Heart left ventricle (tissue), 16 donors: ENCODE measurements at places on chromosomes 12 and 14. TPM values are rescaled to one million over a fixed set of nuclear protein-coding genes. Genes with fewer than 3 reads are reported as not detected.

Gene CACNA1C
- 135 TPM for total RNA-seq

Gene NR4A1
- total RNA-seq, result 30.3 TPM

Gene LRRC9
- not detected for total RNA-seq

Gene EAPP
- 21.6 TPM for total RNA-seq

Gene PRIMA1
- total RNA-seq, result 4.6 TPM

Gene DPPA3
- not detected for total RNA-seq

- no peak for DNase-seq
Measured at GRCh38 chr14:24238527-24239037, 3.8 kb downstream of the TINF2 start.

GRCh38 chr12:114918535-114919233 lies 234.7 kb upstream of the TBX3 start:
- DNase-seq, result no peak

DNA sequence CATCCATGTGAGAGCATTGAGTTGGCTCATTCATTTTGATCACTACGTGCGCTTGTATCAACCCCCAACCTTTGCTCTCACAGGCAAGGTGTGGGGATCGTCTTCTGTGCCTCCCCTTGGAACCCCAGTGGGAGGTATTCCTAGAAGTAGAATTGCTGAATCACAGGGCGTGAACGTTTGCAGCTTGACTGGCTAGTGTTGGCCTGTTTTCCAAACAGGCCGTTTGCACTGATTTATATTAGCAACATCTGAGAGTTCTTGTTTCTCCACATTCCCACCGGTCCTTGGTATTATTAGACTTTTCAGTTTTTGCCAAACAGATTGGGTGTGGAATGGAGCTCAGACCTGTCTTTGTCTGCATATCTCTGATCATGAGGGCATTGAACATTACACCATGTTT lies 288.6 kb upstream of the PWP1 start:
- no peak for DNase-seq

DNA sequence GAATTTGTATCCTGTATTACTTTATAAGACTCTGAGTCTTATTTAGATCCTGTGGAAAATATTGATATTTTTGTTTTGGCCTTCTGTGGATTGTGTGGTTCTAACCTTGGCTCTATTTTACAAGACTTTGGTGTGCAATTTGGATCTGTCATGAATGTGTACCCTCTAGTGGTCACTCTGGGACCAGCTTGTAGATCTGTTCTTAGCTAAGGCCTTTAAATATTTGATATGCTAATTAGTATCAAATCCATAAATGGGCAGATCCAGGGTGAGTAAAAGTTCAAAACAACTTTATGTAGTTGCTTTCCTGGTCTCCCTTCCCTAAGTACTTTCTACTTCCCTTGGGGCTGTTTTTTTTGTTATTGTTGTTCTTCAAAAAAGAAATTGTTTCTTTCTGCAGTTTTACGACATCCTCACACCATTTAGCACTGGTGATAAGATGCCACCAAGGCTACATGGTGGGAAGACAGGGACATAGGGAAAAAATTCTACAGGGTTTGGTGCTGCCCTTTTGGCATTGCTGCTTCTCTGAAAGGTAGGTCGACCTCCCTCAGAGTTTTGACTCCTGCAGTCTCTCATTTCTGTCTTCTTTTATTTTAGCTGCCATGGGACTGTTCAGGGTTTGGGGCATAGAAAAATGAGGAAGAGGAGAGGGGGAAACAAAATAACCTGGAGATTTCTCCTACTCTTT lies 238.5 kb downstream of the GPHN start:
- DNase-seq, result no peak

- no peak for DNase-seq
Measured at GRCh38 chr12:54044425-54045103, 9.1 kb upstream of the HOXC4 start.

- DNase-seq, result no peak
Measured at GRCh38 chr12:56661979-56662638, 16.3 kb upstream of the ATP5F1B start.

- DNase-seq, result no peak
Measured at GRCh38 chr12:70190262-70191010, 52.8 kb upstream of the CNOT2 start.

- no peak for DNase-seq
Measured at GRCh38 chr12:64729909-64730587, 29.2 kb downstream of the GNS start.

- DNase-seq, result no peak
Measured at GRCh38 chr14:55309761-55310365, 38.6 kb downstream of the FBXO34 start.

- peak; percentile 10 for DNase-seq
Measured at GRCh38 chr14:103736546-103737431, 21.2 kb downstream of the ZFYVE21 start.

DNA sequence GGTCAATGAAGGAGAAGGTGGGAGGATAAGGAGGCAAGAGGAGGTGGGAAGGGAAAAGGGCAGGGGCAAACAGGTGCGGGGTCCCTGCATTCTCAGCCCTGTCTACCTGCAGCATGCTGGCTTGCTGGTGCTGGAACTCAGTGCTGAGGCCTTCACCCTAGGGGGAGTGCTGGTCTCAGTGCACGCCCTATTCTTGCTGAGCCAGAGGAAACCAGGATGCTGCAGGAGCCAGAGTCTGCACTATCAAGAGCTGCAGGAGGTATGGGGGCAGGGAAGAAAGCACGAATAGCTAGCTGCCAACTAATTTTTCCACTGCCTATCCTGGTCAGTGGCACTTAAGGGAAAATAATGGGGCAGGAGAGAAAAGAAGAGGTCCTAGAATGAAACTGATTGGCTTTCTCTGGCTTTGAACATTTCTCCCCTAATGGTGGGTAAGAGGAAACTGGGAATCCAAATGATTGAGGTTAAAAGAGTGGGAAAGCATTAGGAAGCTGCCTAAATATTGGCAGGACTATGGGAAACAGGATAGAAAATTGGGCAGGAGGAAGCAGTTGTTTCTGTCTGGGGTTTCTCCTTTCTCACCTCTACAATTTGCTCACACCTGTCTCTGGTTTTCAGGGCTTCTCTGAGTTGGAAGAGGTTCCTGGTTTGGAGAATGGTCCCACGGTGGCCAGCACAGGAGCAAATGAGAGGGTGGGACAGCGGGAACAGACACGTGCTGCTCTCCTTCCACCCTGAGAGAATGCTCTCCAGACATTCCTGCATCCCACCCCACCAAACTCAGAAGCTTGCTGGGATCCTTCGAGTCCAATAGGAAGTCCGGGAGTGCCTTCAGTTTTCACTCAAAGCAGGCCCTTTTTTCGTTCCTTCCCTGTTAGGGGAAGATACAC lies 1.9 kb downstream of the TMEM253 start:
- no peak for DNase-seq

DNA sequence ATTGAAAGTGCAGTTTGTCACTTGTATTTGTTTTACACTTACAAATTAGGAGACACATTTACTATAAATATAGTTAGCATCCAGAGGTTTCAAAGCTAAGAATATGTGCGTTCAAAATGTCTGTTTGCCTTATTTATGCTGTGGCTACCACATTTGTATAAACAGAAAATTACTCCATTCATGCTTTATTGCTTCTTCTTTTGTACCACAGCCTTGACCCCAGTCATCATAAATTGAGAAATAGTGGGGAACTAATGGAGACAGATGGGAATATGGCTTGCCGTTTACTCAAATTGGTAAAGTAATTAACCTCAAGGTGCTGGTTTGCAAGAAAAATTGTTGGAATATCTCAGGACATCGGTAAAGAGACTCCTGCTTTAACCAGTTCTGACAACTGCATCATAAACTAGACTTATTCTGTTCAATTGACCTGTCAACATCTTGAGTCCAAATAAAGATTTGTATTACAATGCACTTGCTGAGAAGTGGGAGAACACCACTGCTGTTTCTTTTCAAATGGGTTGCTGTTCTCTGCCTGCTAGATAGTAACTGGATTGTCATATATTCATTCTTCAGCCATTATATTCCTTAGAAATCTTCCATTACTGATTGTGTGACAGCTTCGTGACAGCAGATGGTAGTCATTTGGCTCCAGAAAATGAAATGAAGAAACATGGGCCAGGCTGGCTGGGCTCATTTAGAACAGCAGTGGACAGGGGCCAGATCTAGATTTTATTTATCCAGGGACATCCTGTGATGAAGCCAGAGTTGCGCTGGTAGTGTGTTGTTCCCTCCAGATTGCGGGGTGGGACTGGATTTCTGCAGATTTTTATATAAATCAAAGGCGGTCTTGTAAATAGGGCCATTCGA lies 354.4 kb downstream of the EGLN3 start:
- DNase-seq, result no peak
